Activated gamma-delta T cell treated with Interleukin-2 at 50 U/mL for 16 hours (primary cell): ENCODE measurements at places on chromosomes 5 and 9.

GRCh38 chr9:136242918-136243525 is 2.6 kb downstream of the QSOX2 start:
- DNase-seq: no peak

- DNase-seq: no peak
Observed at GRCh38 chr5:69285448-69286116, 47.0 kb downstream of the CCDC125 start.

DNA sequence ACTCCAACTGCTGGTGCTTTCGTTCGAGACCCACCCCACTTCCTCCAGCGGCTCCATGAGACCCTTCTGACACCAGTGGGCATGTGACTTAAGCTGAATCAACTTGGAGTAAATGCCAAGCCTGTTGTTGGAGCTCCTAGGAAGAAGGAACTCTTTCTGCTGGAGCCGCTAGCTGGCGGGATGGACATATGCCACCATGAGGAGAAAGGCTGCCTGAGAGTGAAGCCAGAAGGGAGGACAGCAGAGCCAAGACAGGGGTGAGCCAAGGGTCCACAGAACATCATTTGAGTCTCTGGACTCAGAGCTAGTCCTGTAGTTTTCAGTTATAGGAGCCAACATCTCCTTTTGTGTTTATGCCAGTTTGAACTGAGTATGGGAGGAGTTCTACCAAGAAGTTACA is 35.9 kb downstream of the ANXA6 start:
- DNase-seq: no peak

DNA sequence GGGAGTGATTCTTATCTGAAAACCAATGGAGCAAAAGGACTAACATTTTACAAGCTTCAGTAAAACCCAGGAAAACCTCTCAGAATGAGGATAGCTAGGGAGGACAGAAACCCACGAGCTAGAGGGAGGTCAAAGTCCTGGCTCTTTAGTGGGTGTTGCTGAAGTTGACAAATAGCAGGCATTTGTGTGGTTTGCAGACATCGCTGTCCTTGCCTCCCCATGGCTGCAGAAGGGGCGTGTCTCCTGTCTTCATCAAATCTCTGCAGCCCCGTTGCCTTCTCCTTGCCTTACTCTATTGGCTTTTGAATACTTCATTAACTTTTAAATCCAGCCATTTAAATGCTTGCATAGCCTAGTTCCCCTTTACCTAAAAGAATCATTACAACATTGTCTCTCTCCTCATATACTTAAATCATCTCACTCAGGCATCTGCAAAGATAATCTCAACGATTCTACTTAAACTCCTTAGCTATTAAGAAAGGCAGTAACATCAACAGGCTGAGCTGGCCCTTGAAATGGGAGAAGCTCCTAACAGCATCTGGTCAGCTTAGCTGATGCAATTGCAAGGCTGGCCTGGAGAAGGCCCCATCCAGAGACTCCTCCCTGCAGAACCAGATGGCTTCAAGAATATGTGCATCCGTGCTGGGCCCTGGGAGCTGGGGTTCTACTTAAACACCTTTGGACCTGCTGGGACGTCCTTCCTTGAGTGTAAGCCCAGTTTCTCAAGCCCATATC is 152.8 kb upstream of the TAS2R1 start:
- no peak for DNase-seq

- no peak for DNase-seq
Observed at GRCh38 chr5:155947394-155948062, 379.4 kb upstream of the SGCD start.

DNA sequence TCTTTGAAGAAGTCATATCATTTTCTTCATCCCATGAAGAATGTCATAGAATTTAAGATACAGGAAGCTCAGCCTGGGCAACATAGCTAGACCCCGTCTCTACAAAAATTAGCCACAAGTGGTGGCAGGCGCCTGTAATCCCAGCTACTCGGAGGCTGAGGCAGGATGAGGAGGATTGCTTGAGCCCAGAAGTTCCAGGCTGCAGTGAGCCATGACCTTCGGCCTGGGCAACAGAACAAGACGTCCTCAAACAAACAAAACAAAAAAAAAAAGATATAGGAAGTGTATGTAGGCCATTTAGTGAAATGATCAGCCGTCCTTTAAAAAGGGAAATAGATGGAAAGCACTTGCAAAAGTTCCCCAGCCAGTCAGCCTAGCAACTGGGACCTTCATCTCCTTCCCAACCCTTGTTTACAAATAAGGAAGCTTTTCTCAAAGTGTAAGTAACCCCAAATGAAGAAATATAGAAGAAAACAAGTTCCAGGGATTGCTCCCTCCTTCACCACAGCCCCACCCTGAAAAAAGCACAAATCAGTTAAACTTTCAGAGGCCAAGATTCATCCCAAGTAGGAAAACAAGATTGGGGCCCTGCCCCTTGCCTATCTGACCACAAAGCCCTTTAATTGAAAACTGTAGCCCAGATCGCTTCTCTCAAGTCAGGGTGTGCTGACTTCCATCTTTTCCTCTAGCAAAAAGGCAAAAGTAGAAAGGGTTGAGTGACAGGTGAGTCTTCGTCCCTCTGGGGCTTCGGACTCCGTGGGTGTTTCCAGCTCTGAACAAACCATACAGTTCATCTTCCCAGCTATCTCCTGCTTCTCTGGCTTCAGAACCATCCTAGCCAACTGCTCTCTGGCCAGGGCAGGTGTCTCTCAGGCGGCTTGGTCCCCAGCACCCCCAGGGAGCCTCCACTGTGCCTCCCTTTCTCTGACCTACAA is 1.2 kb downstream of the SLC31A2 start:
- no peak for DNase-seq

DNA sequence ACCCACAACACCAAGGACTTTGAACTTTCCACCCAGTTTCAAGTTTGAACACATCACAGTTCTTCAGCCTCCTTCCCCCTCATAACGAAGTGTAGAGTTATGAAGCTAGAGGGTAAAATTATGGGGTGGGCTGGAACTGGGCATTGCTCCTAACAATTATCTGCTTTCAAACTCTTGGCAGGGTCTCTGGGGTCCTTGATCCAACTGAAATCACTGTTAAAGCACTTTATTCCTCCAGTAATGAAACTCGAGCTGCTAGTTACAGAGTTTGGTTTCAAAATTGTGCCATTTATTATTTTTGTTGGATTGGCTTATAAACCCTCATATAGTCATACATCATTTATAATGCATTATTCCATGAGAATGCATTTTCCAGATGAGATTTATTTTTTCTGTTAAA is 158.5 kb downstream of the RGS3 start:
- no peak for DNase-seq

GRCh38 chr9:134413890-134414623 is 87.8 kb downstream of the RXRA start:
- no peak for DNase-seq

GRCh38 chr5:42520203-42520602 is 97.0 kb downstream of the GHR start:
- no peak for DNase-seq

DNA sequence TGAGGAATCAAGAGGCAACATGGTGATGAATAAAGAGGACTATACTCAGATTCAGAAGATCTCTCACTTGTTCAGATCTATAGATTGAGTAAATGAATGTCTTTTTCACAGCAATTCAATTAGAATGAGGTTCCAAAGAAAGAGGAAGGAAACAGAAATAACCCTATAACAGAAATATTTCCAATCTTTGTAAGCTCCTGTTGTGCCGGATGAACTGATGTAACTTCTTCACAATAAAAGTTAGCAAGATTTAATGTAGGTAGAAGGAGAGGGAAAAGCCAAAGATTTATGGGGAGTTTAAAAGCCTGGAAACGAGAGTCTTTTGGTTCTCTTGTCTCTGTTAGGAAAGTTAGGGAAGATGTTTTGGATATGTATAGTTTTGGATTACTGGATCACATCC is 92.1 kb downstream of the PBX3 start:
- no peak for DNase-seq

GRCh38 chr5:1522601-1523479 is 920 bp downstream of the LPCAT1 start:
- DNase-seq: no peak

GRCh38 chr9:81314490-81314889 is 374.9 kb downstream of the TLE1 start:
- no peak for DNase-seq

GRCh38 chr9:35618854-35619799 is 914 bp upstream of the CD72 start:
- peak; percentile 30 for DNase-seq

DNA sequence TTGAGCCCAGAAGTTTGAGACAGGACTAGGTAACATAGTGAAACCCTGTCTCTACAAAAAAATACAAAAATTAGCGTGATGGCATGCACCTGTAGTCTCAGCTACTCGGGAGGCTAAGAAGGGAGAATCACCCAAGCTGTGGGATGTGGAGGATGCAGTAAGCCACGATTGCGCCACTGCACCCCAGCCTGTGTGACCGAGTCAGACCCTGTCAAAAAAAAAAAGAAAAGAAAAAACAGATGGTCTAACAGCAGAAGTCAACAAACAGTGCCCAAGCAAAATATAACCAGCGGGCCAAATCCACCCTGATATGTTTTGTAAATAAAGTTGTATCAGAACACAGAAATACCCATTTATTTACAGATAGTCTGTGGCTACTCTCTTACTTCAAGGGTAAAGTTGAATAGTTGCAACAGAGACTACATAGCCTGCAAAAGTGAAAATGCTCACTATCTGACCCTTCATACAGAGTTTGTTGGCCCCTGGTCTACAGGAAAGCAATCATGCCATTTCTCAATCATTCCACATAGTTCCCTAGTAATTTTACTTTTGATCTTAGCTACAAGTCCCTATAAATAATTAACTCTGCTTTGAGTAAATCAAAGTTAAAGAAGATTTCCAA is 383.7 kb downstream of the TLE1 start:
- DNase-seq: no peak

GRCh38 chr5:143182106-143182505 is 221.4 kb downstream of the NR3C1 start:
- no peak for DNase-seq

DNA sequence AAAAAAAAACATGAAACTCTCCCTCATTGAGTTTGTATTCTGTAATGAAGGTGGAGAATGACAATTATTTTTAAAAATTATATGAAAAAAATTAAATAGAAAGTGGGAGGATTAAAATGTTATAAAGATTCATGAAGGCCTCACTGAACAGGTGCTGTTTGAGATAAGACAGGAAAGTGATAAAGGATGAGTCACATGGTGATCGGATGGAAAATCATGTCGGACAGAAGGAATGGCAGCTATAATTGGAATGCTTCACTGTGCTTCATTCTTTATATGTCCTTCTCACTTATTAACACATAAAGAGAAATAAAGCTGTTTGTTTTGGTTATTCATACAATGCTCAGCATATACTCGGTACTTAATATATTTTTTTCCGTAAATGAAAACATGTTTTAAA is 464.5 kb upstream of the RGMB start:
- DNase-seq: no peak

DNA sequence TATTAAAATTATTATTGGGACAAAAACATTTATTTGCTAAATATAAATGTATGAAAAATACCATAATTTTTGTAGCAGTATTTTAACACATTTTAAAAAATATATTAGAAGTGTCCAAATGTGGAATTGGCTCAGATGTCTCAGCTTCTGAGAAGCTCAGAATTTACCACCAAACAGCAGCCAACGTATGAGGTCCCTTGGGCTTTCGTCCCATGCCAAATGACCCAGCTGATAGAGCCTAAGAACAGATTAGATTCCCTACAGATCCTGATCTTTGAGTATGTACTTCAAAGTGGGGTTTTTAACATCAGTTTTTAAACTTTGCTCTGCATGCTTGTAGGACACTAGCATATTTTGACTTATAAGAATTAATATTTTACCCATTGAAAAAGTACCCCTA is 77.3 kb upstream of the RPS23 start:
- DNase-seq: no peak

DNA sequence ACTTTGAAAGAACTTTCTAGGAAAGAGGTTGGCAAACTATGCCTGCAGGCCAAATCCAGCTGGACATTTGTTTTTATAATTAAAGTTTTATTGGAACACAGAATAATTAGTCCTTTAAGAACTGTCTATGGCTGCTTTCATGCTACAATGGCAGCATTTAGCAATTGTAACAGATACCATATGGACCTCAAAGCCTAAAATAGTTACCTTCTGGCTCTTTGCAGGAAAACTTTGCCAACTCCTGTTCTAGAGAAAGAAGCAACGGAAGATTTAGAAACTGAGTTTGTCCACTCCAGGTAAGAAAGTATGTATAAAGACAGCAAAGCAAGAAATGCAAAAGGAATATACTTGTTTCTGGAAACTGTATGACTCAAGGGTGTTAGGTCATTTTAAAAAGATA is 281.7 kb upstream of the TRPM3 start:
- no peak for DNase-seq

DNA sequence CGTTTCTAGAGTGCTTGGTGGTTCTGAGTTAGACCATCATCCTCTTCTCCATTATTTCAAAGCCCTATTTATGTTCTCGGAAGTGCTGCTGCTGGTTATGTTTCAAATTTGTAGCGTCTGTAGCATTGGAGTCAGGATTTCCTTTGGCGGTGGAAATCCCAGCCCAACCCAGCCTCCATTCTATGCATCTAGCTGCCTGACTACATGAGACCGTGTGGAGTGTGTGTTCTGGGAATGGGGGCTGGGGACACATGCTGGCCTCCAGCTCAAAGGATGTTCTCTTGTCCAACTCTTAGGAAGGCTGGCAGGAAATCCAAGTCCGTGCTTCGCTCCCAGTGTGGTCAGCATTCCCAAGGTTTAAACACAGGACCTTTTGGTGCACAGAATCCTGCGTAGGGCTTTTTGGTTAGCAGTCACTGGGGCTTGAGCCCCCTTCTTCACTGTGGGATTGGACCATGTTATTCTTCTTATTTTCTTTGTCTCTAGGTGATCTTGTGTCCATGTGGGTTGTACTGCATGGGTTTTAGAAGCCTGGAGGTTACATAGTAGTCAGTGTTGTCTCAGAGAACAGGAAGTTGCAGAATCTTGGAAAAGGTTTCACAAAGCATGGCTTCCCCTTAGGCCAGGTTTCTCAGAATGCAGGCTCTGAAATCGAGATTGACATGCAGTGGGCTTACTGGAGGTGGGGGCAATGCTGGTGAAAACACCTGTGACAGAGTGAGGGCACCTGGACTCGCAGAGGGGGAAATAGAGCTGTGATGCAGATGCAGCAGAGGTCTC is 132.2 kb downstream of the ARHGAP26 start:
- no peak for DNase-seq

DNA sequence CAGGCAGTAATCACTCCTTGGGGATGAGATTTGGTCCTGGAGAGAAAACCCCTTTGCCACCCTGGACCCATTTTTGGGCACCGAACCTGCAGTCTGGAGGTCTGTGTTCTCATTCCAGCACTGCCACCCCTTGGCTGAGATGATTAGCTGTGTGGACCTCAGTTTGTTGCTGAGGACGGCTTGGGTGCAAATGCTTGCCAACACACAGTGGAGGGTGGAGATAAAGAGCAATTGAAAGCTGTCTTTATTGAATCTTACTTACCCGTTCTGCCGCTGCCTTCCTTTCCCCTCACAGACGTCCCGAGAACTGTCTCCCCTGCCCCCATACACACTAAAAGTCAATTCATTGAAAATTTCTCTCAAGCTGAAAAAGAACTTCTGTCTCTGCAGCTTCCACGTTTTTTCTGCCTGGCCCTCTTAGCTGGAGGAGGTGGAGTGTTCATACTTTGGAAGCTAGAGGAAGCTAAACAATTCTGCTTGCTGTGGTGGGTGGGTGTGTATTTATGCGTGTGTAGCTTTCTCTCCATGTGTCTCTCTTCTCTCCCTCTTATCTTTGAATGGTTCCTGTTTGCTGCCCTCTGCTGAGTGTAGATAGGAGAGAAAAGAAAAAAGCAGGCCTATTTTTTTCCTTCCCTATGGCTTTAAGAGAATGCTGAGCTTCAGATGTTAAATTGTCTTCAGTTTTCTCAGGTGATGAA is 6.6 kb downstream of the GALNT10 start:
- no peak for DNase-seq
